ENCODE measurements at places on chromosomes 3 and 15. TPM values are rescaled to one million over a fixed set of nuclear protein-coding genes. Genes with fewer than 3 reads are reported as not detected.

DNA sequence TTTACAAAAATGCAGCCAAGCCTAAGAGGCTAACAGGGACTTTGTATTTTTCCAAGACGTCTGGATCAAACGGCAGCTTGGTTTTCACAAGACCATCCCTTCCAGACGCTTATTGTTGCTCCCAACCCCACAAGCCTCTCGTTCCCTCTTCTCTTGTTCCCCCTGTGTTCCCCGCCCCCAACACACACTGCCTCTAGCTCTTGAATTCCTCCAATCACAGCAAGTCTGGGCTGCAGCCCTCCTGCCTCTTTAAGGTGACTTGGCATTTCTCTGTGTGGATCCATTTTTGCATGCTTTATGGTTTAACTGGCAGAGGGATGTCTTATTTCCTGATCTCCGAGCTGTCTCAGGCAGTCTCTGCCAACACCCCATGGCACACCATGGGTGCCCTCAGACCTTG is 182.2 kb downstream of the ABHD5 start:
- no peak for DNase-seq

CPLX3 gene
- total RNA-seq: 0.69 TPM

GNB4 gene
- total RNA-seq: 9.4 TPM

CIP2A gene
- total RNA-seq: 4.3 TPM
